NCI-H510A treated with DMSO at 0.1 percent for 48 hours (cell line): ENCODE measurements at places on chromosomes 16 and 17.

DNA sequence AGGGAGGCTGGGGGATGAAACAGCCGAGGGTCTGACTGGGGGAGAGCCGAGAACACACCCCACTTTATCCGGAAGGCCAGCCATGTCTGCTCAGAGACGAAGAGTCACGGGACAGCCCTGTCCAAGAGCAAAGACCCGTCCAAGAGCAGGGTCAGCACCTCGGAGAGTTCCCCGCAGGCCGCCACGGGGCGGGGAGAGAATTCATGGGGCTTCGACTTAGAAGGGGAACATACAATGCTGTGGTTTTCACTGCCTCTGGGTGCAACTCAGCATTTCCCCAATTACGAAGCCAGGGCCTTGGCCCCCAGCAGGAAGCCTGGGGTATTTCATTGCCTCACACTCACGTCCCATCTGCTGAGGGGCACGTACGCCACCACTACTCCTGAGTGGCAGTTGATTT is 59.3 kb downstream of the JPH3 start:
- no peak for DNase-seq

GRCh38 chr17:45948498-45948880 is 50.6 kb upstream of the STH start:
- no peak for DNase-seq

DNA sequence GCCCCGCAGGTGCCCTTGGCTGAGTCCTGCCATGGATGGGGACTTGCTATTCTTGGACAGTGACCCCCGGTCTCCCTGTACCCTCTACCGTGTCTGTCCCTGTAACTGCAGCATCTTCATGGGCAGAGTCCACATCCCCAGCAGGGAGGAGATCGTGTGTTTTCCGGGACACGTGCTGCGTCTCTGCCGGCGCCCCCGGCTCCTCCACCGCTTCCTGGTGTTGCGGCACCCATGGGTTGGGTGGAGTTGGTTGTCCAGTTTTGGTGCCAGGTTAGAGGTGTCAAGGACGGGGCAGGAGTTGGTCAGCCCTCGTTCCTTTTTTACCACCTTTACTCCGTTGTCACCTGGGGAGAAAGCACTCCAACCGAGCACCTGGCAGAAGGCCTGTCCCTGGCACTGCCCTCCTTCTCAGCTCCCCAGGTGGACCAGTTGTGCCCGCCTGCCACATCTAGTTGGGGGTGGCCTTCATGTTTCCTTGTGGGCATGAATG is 20.0 kb downstream of the BAIAP2 start:
- no peak for DNase-seq

- DNase-seq, result peak; percentile 37
Measured at GRCh38 chr16:47503936-47504335, 42.8 kb downstream of the PHKB start.

DNA sequence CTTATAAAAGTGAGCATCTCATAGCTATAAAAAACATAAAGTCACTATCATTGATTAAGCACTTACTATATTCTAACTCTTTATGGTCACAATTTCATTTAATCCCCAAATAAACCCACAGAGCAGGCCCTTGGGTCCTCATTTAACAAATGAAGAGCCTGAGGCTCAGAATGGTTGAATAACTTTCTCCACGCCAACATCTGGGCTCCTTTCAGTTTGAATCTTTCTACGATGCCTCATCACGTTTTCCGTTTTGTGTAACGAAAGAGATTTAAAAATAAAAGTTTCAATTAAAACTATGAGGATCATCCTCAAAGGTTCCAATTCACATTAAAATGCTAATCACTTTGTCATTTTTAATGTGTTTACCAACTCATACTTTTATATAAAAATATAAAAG is 74.2 kb upstream of the ADAMTS18 start:
- no peak for DNase-seq

GRCh38 chr17:80476877-80477646 is 655 bp upstream of the NPTX1 start:
- peak; percentile 44 for DNase-seq

DNA sequence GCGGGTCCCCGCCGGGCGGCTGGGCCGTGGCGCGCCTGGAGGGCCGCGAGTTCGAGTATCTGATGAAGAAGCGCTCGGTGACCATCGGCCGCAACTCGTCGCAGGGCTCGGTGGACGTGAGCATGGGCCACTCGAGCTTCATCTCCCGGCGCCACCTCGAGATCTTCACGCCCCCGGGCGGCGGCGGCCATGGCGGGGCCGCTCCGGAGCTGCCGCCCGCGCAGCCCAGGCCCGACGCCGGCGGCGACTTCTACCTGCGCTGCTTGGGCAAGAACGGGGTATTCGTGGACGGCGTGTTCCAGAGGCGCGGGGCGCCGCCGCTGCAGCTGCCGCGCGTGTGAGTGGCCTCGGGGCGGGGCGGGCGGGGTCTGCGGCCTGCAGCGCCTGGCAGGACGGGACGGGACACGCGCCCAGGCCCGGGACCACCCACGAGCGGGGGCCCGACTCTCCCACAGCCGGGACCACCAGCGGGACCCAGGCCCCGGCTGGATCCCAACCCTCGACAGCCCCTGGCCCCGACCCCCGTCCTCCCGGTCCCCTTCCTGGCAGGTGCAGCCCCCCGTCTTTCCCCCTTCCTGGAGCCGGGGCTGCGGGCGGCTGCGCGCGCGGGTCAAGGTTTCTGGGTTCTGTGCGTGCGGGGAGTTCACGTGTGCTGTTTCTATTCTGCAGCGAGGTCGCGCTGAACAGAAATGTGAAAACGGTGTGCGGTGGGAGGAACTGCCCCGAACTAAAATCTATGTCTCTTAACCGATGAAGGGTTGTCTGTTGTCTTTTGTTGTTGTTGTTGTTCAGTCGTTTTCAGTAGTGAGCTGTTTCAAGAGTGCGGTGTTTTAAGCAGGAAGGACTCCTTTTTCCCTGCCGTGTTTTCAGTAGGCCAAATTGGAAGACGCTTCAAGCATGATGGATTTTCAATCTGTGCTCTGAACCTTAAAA is 705 bp downstream of the FOXK2 start:
- DNase-seq, result peak; percentile 73

DNA sequence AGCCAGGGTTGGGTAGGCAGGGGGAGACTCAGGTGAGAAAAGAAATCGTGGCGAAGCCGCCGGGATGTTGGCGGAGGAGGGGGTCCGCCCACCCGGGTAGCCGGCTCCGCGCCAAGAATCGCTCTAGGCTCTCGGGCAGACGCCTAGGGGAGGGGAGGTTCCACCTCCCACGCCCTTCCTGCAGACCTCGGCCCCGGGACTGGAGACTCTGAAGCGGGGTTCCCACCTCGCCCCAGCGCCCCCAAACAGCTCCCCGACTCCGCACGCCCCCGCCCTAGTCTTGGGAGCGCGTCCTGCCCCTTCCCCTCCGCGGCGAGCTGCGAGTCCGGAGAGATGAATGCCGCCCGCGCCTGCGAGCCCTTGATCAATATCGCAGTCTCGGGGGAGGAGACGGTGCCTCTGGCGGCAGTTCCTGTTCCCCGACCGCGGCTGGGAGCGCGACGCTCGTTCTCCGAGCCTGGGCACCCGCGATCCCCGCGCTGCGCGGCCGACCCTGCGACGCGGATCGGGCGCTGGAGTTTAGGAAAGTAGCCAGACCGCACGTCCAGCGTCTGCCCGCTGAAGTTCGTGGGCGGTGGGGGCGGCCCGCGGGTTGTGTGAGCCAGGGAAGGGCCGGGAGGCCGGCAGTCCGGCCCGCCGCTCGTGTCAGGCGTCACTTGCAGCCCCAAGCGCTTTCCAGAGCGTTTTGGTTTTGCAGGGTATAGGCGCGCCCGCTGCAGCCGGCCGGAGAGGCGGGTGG is 790 bp downstream of the CRHR1 start:
- DNase-seq, result peak; percentile 30

DNA sequence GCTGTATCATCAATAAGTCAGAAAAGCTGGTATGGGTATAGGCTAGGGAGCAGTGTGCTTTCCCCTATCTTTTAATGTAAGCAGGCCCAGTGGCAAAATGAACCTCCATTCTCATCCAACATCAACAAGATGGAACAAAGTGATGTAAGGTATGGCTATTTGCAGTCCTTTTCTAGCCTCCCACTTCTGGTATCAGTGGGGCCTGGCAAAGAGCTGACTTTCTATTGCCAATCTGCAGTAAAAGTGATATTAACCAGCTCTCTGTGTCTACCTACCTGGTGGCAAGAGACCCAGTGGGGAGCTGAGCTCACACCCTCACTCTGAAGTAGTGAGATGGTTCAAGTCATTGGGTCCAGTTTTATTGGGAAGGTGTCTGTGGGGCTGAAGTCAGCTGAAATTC is 1492.6 kb downstream of the CDH11 start:
- no peak for DNase-seq

- DNase-seq, result no peak
Measured at GRCh38 chr16:10623059-10623458, 42.7 kb upstream of the EMP2 start.

DNA sequence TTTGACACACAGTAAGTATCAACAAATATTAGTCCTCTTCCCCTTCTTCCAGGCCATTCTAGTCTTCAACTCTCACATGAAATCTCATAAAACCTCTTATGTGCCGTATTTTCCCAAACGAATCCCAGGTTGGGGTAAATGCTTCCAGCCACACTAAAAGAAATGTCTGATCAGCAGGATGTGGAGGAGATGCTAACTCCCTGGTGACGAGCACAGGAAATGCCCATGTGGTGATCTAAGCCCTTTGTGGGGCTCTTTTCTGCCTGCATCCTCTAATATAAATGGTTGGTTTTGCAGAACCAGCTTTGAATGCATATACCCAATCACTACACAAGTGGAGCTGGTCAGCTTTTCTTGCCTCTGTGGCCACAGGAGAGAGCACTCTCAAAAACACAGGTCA is 498.2 kb upstream of the ERCC4 start:
- DNase-seq, result no peak

- DNase-seq, result no peak
Measured at GRCh38 chr16:87895641-87896141, 26.4 kb upstream of the SLC7A5 start.

- no peak for DNase-seq
Measured at GRCh38 chr16:66901626-66902025, 17.1 kb downstream of the CDH16 start.

- DNase-seq, result no peak
Measured at GRCh38 chr16:83023640-83024039, 396.9 kb downstream of the CDH13 start.

DNA sequence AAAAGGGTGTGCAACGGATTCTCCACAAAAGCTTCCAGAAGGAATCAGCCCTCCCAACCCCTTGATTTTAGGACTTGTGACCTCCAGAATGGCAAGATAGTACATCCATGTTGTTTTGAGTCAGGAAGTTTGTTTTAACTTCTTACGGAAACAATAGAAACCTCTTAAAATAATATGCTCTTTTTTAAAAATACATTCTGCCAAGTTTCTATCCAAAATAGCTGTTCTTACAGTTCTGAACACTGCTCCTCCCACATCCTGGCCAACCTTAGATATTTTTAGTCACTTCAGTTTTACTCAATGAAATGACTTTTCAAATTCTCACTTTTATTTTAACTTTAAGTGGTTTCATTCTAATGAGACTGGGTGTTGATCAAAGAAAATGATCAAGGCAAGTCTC is 156.4 kb downstream of the ZNF18 start:
- DNase-seq, result no peak

DNA sequence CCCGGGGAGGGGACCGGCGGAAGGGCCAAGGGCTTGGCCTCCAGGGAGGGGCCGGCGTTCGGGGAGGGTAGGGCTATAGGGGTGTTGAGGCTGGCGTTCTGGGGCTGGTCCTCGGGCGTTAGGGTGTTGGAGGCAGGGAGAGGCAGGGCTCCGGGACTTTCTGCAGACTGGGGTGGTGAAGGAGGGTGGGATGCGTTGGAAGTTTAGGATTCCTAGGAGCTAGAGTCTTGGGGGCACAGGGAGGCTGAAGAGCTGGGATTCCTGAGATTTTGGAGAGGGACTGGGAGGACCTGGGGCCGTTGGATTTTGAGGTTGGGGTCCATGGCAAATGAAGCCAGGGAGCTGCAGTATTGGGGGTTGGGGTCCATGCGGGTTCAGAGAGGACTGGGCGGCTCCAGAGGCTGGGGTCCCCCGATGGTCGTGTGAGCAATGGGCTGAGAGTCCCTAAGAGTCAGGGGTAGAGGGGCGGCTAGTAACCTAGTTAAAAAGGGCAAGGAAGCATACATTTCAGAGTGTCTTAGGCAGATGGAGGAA is 740 bp downstream of the NFATC2IP start:
- no peak for DNase-seq

- DNase-seq, result no peak
Measured at GRCh38 chr16:66328282-66328681, 38.2 kb upstream of the CDH5 start.

GRCh38 chr16:3454093-3454492 is 10.6 kb downstream of the NAA60 start:
- no peak for DNase-seq

GRCh38 chr17:68706356-68706920 is 105.3 kb upstream of the FAM20A start:
- no peak for DNase-seq

- no peak for DNase-seq
Measured at GRCh38 chr17:79183293-79184158, 108.9 kb downstream of the ENGASE start.

- no peak for DNase-seq
Measured at GRCh38 chr16:19119564-19119963, 5.8 kb downstream of the ITPRIPL2 start.

DNA sequence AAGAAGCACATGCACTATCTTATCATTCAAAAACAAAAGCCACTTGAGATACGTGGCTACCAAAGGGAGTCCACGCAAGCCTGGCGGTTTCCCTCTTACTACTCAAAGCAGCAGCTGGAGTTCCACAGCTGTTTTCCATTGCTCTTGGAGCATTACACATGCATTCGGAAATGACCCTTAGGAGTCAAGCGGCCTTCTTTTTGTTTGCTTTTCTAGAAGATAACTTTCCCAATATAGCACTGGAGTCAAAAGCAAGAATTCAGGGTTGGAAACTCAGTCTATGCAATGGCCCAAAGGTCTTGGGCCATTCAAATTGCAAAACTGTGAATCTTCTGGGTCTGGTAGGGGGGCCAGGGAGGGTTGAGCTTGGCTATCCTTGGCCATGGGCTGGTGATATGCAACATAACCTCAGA is 97.8 kb upstream of the MAF start:
- no peak for DNase-seq

GRCh38 chr17:4541328-4542002 is 13.7 kb downstream of the MYBBP1A start:
- DNase-seq, result no peak

GRCh38 chr17:55959756-55960155 is 193.5 kb upstream of the ANKFN1 start:
- no peak for DNase-seq

GRCh38 chr17:74287031-74287602 is 13.1 kb downstream of the DNAI2 start:
- DNase-seq, result no peak
